ENCODE measurements at places on chromosomes 6 and 20.

DNA sequence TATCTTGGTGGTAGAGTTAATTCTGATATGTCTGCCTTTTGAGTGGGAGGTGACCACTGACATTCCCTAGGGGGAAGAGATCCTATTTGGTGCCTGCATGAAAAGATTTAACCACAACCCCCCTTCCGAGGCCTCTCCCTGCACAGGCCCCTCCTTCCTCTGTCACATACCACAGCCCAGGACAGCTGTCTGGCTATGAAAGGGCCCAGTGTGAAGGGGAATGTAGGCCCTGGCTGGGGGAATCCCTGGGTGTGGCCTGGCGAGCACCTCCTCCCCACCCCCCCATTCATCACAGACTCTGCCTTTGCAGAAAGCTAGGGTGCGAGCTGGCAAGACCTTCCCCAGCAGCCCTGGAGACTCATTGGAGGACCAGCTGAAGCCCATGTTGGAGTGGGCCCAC, 27.4 kb upstream of the MAPRE1 start:
- DNase-seq = peak; percentile 45

DNA sequence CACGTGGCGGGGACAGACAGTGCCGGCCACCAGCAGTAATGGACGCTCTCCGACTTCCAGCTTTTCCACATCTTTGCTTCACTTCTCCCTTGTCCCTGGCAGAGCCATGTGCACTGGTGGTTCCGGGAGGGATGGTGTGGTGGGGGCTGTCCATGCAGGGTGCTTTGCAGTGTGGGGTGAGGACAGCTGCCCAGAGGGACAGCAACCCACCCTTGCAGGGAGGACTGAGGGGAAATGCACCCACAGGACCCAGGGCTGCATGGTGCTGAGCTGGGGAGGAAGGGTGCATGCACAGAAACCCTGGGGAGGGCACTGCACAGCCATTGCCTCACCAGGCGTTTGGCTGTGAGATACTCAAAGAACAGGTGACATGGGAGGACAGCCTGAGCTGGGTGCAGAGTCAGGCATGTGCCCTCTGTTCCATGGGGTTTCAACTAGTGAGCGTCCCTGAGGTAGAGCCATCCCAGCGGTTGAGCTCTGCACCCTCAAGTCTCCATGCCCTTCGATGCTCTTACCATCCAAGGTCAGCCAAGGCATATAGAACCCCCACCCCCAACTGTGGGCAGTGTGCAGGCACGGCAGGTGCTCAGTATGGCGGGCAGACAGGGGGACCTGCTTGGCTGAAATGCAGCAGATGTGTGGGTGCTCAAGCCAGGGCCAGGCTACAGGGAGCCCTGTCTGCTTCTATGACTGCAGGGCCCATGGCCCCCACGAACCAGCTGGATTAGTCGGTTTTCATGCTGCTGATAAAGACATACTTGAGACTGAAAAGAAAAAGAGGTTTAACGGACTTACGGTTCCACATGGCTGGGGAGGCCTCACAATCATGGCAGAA, 239.7 kb downstream of the TTLL2 start:
- no peak for DNase-seq

- DNase-seq = no peak
Observed at GRCh38 chr6:160975162-160975561, 16.4 kb upstream of the MAP3K4 start.

DNA sequence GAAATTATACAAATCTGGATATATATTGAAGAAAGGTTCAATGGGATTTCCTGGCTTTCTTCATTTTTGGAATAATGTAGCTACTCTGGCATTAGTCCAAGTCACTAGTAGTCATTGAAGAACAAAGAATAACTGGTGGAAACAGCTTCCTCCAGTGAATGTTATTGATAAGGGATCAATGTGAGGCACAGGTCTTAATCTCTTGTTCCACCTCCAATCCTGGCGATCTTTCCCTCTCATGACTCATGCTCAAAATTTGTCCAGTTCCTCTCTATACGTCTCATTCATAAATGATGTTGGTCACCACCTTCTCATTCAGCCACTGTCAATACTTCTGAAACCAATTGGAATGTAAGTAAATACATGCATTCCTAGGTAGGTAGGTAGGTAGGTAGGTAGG, 185.0 kb upstream of the BMP2 start:
- no peak for DNase-seq

DNA sequence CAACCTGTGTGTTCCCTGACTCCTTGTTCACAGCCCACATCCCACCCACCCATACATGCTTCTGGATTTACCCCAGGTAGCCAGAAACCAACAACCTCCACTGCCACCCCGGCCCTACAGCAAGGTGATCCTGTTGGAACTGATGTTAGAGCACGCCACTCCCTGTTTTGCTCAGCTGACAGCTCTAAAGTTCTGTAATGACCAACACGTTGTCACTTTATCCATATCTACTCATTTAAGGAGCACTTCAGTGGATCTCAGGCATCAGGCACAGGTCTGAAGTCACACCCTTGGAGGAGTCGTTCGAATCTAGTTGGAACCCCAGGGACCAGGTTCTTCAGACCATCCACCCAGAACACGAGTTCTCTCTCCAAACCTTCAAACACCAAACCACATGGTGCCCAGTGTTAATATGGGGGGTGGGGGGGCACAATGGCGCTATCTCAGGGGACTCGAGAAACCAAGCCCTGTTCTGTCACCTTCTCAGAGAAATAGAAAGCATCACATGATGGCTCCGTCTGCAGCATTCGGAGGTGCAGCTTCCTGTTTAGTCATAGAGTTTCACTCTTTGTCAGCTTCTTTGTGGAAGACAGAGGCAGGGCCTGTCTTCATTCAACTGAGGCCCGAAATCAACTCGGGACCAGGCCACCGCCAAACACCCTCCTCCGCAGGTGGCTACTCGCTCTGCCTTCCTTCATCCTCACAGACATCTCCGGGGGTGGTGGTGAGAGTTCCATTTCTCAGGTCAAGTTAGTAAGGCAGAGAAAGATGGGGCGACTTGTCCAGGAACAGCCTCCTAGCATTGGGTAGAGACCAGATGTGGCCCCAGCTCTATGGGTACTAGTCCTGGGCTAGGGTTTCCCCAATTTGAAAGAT, 142.2 kb downstream of the NFATC2 start:
- DNase-seq = peak; percentile 68

GRCh38 chr6:30357678-30358540, 13.0 kb downstream of the RPP21 start:
- peak; percentile 56 for DNase-seq

DNA sequence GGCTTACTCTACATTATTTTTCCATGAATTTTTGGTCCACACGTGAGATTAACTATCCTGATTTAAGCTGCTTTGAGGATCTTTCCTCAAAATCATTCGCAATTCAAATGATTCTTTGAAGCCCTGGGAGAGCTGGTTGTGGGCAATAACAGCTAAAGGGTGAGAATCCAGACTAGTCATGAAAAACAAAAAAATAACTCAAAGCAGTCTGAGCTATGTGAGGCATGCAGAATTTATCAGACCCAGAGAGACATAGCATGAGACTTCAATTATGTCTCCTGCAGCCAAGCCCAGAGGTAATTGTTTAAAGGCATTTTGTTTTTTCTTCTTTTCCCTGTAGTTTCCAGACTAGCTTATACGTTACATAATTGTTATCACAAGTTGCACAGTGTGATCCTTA, 517.3 kb upstream of the PTCHD4 start:
- DNase-seq = no peak

DNA sequence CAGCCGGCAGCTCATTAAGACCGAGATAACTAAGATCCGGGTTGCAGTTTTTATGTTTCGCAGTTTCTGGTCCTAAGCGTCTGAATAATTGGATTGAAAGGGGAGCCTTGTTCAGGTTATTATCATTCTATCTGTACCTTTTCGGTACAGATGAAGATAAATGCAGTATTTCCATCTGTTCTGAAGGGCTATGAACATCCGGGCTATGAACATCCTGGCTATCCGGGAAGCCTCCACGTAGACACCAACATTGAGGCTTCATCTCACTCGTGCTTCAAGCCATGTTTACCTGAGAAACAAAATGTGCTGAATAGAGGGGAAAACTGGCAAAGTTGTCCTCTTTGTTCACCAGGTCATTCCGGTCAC, 399 bp upstream of the REPS1 start:
- DNase-seq = no peak

DNA sequence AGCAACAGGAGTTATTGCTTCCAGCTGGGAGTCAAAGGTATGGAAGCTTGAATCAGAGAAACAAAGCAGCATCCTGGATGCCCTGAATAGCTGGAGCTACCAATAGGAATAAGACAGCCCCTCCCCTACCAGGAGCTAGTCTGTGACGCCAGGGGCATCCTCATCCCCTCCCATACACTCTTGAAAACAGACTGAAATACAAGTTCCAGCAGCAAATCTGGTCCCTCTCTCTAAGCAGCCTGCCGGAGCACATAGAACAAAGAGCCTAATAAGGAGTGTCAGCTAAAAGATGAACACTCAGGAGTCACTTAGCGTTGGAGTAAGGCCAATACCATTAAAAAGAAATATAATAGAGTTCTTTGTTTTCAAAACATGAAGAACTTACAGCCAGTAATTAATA, 25.6 kb downstream of the FILIP1 start:
- DNase-seq = no peak

DNA sequence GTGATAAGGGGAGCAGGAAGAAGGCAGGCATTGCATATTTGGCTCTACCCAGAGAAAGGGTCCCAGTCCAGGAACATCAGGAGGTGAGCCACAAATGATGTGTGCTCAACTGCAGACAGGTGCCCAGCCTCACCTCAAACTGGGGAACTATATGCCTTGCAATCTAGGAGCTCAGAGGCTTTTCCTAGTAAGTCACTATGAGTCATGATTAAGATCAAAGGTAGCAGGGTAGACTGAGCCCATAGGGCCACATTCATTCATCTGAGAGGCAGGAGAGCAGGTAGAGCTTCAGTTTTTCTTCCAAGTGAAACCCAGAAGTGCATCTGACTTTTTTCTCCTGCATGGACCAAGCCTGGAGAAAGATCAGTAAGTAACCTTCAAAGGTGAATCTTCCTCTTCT, 31.3 kb downstream of the MARCKS start:
- no peak for DNase-seq

DNA sequence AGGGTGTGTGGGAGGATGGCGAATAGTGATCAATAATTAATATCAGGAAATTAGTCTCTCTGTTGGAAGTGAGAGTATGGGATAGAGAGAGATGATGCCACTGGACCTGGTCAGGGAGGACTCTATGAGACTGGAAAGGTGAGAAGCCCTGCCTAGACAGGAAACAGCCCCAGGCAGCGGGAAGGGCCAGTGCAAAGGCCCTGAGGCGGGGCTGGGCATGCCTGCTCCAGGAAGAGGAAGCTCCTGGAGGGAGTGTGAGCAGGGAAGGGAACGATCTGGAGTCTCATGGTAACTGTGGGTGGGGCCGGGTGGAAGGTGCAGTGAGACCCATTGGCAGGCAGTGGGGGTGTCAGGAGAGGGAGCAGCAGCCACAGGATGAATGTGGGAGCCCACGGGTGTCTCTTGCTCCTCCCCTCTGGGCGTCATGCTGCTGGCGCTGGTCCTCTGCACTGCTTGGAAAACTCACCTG, 1.8 kb upstream of the CST3 start:
- DNase-seq = no peak

GRCh38 chr20:43446361-43446879, 11.3 kb upstream of the SRSF6 start:
- DNase-seq = no peak

- no peak for DNase-seq
Observed at GRCh38 chr20:6533761-6534479, 233.6 kb upstream of the BMP2 start.

DNA sequence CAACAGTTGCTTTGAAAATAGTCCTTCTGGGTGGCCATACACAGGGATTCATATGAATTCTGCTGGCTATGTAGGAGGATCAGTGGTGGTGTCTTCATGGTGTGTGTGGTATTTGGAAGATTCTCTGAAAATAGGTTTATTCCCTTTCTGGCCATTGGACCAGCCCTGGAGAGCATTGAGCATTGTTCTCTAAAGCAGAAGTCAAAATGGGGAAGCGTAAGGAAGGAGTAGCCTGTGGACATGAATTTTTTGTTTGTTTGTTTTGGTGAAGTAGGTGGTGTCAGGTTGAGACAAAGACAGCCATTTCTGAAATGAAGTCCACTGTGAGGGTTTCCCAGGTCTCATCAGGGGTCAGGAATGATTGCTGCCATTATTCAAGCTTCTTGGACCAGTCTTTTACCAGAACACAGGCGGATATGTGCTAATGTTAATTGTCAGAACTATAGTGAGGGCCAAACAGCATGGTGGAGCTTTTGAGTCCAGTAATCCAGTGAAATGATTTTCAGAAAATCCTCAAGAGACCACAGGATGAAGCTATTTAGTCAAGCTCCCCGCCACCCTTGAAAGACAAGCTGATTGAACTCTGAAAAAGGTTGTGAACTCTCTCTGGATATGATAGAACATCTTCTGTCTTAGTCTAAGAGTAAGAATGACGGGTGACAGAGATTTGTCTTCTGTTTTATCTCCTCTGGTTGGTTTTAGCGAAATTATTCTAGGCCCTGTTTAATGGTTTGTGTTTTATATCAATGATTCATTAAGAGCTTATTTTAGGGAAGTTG, 60.0 kb downstream of the DNAH8 start:
- DNase-seq = no peak
